IMR-90 (cell line): ENCODE measurements at places on chromosomes 13 and 19. TPM values are rescaled to one million over a fixed set of nuclear protein-coding genes. Genes with fewer than 3 reads are reported as not detected.

- no peak for DNase-seq
Observed at GRCh38 chr13:102310691-102311418, 91.0 kb downstream of the FGF14 start.

- DNase-seq = no peak
Observed at GRCh38 chr19:58010507-58010906, 7.9 kb upstream of the ZNF606 start.

DNA sequence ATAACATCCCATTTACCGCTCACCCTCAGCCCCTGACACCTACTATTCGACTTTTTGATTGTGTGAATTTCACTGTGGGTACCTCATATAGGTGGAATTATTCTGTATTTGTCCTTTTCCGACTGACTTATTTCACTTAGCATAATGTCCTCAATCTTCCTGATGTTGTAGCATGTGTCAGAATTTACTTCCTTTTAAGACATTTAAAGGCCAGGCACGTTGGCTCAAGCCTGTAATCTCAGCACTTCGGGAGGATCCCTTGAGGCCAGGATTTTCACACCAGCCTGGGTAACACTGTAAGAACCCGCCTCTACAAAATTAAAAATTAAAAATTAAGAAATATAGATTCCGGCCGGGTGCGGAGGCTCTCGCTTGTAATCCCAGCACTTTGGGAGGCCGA is 13.0 kb downstream of the ZNF490 start:
- no peak for DNase-seq

GRCh38 chr13:39363382-39363772 is 239.6 kb downstream of the LHFPL6 start:
- DNase-seq = no peak

- no peak for DNase-seq
Observed at GRCh38 chr13:98447881-98448641, 128.8 kb downstream of the STK24 start.

Gene CASP14
- not detected in 2 replicates for polyA plus RNA-seq
